ENCODE measurements at places on chromosomes 6 and 20.

DNA sequence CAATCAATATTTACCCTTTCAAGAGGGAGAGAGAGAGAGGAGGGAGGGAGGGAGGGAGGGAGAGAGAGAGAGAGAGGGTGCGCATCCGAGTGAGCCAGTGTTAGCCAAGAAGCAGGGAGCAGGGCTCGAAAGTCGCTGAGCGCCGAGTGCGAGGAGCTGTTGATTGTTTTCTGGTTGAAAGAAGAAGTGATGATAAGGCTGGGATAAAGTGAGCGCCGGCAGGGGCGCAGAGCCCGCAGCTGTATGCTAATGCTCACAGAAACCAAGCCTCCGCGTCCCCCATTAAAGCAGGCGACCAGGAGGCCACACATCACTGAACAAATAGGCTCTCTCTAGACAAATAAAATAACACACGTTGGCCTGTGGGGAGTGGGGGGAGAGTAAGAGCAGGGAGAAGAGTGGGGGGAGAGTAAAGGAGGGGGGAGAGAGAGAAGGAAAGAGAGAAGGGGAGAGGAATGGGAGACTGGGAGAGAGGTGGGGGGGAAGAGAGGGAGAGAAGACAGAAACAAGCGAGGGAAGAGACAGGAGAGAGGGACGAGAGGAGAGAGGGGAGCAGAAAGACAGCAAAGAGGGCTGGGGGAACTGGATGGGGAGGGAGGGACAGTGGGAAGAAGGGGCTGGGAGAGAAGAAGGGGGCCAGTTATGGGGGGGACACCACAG, 5.0 kb upstream of the INSM1 start:
- no peak for DNase-seq

GRCh38 chr6:21103626-21104224, 489.8 kb upstream of the SOX4 start:
- no peak for DNase-seq

DNA sequence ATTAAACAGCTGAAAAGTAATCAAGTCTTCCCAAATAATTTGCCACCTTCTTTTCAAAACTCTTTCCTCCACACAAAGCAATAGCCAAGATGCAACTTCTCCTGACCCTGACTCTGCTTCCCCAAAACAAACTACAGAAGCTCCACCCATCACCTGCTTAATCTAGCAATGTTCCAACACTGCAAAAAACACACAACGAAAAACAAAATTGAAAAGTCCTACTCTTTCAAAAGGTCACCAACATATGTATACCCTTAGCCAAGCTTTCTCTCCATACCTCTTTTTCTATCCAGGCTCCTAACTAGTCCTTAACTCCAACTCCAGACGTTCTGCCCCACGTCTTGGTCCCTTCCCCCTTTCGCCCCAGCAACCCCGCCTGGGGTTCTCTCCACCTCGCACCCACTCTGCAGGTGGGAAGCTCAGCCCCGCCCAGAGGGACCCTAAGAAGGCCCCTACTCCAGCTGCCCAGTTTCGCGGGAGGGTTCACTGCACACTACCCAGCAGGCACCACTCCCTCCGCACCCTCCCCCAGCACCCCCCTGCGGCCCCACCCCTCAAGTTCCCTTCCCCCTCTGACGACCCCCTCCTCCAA, 717 bp downstream of the CSNK2A1 start:
- DNase-seq: peak; percentile 23

GRCh38 chr20:60052322-60052721, 94.1 kb downstream of the CDH26 start:
- no peak for DNase-seq

- no peak for DNase-seq
These were observed 306.7 kb upstream of the TSHZ2 start for GRCh38 chr20:52665441-52665840.

- no peak for DNase-seq
These were observed 42.2 kb upstream of the ADTRP start for GRCh38 chr6:11820821-11821220.

Data from CD4-positive, alpha-beta T cell treated with Interleukin-15 for 1 hour (primary cell).